ENCODE measurements at places on chromosomes 4 and X.

- peak; percentile 96 for DNase-seq
Measured at GRCh38 chr4:86918539-86919072, 16.2 kb upstream of the AFF1 start.

DNA sequence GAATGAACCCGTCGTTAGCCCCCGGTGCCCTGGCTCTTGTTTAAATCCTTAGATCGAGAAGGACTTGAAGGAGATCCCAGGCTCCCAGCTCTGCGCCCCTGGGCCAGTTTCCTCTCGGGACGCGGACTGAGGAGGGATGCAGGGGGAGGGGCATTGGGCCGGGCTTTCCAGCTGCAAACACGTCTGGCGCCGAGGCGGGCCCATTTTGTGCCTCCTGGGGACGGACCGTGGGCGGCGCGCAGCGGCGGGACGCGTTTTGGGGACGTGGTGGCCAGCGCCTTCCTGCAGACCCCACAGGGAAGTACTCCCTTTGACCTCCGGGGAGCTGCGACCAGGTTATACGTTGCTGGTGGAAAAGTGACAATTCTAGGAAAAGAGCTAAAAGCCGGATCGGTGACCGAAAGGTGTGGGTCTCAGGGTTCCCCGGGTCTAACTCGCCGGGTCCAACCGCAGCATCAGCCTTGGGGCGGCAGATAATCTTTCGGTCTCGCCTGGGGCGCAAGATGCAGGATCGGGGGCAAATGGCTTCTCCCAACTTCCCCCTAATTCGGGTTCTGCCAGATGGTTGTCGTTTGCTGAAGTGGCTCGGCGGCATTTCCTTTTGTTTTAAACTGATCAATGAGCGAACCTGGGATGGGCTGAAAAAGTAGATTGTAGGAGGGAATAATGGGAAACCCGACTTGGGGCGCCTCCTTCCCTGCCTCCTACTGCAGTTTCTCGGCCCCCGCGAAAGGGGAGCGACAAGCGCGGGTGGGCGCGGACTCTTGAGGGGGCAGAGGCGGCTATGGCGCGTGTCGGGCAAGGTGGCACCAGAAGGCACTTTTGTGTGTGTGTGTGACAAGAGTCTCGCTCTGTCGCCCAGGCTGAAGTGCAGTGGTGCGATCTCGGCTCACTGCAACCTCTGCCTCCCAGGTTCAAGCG, 2.9 kb downstream of the PDGFRA start:
- no peak for DNase-seq

- DNase-seq: peak; percentile 7
Measured at GRCh38 chrX:153469811-153470410, 465 bp downstream of the HAUS7 start.

- DNase-seq: peak; percentile 15
Measured at GRCh38 chr4:55386073-55386472, 9.7 kb upstream of the TMEM165 start.

DNA sequence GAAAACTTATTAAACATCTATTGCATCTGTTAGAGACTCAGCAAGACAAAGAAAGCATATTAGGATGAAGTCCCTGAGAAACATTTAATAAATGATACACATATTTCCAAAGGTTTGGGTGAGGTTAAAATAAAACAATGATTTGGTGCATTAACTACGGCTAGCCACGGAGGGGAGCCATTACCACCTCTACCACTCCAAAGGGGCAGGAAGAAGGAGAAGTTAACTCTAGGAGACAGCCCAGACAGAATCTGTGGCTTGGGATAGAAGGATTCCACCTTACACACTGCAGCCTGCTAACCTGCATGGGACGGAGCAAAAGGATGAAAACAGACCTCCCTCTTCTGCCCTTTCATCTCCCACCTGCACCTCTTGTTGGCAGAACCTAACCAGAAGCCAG, 189.1 kb upstream of the C1QTNF7 start:
- DNase-seq: peak; percentile 49

DNA sequence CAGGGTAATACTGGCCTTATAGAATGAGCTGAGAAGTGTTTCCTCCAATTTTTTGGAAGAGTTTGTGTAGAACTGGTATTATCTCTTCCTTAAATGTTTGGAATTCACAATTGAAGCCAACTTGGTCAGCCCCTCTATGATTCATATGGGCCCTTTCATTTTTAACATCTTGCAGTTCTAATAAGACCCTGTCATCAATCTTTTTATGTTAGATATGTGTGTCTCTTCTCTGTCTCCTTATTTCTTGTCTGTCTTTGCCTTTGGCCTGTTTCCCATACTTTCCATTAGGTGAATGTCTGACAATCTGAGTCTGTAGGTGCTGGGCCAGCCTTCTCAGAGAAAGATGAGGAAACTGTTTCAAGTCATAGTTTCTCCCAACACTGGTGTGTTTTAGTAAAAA, 88.7 kb downstream of the SLC16A2 start:
- no peak for DNase-seq

Measured in inflammatory macrophage treated with lipopolysaccharide for 1 hour (primary cell).